ENCODE measurements at places on chromosomes 16 and 17.
A peak's percentile ranks its signal among the peaks of the same experiment; 100 is the strongest.

GRCh38 chr17:64045176-64045575, 24.7 kb upstream of the ICAM2 start:
- no peak for DNase-seq

DNA sequence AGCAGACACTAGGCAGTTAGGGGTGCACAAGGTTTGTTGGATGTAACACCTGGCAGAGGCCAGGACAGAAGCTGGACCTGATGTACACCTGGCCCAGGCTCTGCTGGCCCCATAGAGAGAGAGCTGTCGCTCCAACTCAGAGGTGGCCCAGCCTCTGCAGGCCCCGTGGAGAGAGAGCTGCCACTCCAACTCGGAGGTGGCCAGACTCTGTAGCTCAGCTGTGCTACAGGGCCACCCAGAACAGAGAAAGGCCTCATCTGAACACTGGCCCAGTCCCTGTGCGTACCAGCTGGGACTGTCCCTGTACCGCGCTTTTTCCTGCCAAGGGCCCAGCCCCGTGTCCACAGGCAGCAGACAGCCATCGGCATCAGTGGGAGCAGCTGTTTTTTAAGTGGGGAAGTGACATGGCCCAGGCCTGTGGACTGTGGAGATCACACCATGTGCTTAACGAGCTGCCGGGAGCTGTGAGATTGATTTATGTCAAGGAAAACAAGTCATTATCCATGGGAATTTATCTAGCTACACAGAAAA, 176.4 kb upstream of the CHMP6 start:
- no peak for DNase-seq

GRCh38 chr17:45243750-45244149, 18.1 kb downstream of the SPATA32 start:
- DNase-seq: no peak

DNA sequence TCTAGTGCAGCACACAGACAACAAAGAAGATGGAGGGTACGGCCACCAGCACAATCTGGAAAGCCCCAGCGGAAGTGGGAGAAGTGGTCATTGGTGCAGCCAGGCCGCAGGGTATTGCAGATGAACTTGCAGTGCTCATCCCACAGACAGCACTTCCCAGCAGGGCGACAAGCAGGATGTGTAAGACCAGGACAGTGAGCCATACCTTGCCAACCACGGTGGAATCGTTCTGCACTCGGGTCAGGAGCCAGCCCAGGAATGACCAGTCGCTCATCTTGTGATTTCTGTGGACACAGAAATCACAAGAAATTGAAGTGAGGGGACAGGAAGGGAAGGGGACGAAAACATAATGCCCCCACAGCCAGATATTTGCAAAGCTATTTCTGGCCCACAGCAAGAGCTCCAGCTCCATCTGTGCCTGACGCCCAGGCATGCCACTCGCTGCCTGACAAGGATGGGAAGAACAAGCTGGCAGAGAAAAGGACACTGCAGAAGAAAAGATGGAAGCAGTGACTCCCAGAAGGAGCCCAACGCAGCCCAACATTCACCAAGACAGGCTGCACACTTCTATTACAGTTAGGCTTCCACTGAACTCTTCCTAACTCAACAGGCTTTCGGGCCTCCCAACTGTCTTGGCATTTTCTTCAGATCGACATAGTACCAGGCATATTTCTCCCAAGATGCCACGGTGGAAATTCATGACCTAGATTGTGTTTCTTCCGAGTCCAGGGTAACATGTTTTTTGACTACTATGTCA, 17.5 kb upstream of the MYO18A start:
- no peak for DNase-seq

- peak; percentile 18 for DNase-seq
These were observed 5.3 kb downstream of the MNT start for GRCh38 chr17:2395258-2396181.

DNA sequence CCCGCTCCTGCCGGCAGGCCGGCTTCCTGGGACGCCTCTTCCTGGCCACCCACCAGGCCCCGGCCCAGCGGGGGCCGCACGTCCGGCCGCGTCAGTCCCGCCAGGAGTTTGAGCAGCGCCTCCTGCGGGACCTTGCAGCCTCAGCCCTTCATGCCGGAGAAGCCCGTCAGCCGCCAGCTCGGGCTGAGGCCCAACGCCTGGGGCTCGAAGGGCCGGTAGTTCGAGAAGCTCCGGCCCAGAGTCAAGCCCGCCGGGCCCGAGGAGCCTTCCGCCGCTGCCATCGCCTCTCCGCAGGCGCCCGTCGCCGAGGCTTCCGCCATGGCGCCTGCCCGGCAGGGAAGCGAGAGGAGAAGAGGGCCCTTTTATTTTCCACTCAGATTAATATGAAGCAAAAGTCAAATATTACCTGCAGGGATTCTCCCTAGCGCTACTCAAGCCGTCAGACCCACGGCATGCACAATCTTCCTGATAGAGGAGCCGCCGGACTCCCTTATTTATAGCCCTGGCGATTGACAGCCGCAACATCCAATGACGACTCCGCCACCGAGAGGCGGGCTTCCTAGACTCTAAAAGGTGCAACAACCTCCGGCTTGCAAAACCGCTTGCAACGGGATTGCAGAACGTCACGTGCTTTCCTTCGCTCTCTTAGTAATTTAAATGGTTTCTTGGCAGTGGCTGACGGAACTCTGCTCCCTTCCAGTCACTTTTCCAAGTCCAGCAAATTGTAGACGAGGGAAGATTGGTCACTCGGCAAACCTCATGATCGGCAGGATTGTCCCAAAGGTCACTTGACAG, at the start of gene SEPHS2:
Gene SEPHS2 (minus strand): TSS at position 467 of the 795 bp plus-strand sequence. CDS start 147 bp downstream, at position 320.
- peak; percentile 96 for DNase-seq

DNA sequence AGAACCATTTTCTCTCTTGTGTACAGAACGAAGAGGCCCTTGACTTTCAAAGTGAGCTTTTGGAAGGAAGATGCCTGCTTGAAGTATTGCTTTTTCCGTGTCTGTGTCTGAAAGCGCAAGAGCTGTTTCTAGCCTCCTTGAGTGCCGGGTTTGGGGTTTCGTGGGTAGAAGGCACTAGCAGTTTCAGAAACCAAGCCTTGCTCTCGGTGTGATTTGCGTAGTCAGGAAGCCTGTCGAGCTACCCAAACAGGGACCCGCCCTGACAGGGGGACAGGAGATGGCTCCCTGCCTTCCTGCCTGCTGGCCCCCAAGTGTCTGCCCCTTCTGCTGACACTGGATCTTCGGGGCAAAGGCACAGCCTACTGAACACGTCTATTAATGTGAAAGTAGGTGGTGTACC, 322.0 kb downstream of the MAF start:
- DNase-seq: peak; percentile 49
